ENCODE measurements at places on chromosomes 1 and 21. TPM values are rescaled to one million over a fixed set of nuclear protein-coding genes. Genes with fewer than 3 reads are reported as not detected.

DNA sequence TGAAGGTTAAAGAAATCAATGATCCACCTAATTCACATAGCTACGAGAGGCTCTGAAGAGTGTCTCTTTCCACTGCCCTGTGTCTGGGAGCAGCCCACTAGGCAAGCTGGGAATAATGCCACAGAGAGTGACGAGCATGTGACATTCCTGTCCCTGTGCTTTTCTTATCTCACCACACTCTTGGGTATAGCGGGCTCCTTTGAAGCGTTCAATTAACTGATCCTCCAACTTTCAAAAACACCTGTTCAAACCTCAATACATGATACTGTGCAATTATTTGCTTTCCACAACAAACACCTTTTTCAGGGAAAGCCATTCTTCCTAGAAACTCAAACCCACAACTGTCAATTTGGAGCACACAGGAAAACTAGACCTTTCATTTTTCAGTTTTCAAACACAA lies 43.4 kb downstream of the PLPP3 start:
- no peak for DNase-seq

DNA sequence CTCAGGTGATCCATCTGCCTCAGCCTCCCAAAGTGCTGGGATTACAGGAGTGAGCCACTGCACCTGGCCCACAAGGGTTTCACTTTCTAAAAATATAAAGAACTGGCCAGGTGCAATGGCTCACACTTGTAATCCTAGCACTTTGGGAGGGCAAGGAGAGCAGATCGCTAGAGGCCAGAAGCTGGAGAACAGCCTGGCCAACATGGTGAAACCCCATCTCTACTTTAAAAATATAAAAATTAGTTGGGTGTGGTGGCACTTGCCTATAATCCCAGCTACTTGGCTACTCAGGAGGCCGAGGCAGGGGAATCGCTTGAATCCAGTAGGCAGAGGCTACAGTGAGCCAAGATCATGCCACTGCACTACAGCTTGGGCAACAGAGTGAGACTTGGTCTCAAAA lies 25.7 kb downstream of the MRPL39 start:
- DNase-seq = no peak

DNA sequence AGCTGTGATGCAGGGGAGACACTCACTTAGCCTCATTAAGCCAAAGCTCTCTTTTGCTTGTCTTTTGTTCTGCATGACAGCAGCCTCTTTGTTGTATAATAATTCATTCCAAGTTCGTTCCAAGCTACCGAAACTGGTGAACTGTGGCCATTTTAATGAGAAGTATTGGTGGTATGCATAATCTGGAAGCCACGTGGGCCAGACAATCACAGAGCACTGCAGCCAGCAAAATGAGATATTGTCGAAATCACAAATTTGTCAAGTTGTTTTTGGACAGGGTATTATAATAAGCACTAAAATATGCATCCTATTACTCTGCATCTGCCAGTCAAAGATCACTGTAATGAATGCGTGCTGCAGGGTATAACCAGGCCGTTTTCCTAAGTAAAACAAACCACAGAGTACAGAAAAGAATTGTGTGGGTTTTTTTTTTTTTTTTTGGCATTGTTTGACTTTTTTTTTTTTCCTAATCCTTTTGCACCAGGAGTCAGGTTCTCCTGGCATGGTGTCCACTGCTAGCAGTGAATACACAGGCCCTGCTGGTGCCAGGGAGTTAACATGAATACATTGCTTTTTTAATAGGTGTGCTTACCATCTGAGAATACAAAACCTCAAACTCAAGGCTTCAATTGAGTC lies 423.9 kb downstream of the PTBP2 start:
- DNase-seq = no peak

The SHISAL2A gene
- 0.33 TPM for total RNA-seq

The RGSL1 gene
- total RNA-seq = 0.50 TPM

The PALMD gene
- total RNA-seq = 20.6 TPM

The GATAD2B gene
- 4.4 TPM for total RNA-seq

The CD160 gene
- 1.0 TPM for total RNA-seq

All from liver (tissue), 10 donors.